ENCODE measurements at places on chromosomes 7 and 10.

DNA sequence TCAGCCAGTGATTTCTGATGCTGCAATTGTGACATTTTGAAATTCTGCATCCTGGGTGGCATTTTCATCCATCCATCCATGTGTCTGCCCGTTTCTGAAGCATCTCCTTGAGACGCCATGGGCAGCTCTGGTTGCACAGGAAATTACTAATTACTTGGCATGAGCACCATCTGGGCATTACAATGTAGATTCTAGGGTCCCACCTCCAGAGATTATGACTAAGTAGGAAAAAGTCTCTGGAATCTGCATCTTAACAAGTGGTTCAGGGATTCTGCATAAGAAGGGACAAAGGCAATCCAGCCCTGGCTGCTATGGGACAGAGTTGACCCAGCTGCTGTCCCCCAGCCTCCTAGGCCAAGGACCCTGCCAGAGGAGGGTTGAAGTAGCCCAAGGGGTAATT is 65.3 kb downstream of the CUZD1 start:
- no peak for DNase-seq

GRCh38 chr7:41114131-41114530 is 588.8 kb downstream of the INHBA start:
- DNase-seq, result no peak

GRCh38 chr10:61992059-61992460 is 90.6 kb downstream of the ARID5B start:
- DNase-seq, result no peak

GRCh38 chr7:40870108-40870507 is 735.3 kb downstream of the SUGCT start:
- no peak for DNase-seq

DNA sequence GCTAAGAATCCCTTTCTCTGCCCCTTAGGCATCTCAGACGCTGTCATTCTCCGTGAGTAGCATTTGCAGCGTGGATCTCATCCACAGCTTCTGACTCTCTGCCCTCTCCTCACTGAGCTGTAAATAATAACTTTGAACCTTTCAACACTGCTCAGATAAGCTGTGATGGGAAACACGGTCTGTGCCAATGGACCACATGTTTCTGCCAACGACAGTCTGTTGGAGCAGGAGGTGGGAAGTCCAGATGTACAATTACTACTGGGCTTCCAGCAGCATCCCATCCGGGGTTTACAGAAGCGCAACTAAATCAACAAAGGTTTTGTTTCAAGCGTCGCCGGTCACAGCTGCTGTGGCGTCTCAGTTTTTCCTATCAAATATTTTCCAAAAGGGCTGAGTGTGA is 1110.6 kb downstream of the TYW1 start:
- no peak for DNase-seq

DNA sequence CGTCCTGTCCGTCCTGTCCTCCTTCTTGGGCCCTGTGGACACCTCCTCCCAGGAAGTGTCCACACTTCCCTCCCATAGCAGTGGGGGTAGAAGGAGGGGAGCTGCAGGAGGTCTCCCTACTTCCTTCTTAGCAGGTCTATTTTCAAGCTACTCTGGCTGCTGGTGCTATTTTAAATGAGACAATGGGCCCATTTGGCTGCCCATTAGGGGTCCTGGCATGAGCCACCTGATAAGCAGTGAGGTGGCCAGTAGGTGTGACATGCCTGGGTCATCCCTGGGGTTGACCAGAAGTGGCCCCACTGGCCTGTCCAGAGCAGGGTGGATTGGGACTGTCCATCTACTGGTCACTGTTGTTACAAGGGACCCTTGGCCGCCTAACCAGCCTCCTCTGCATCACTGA is 75.2 kb downstream of the COL13A1 start:
- no peak for DNase-seq

- DNase-seq, result no peak
Measured at GRCh38 chr7:47833211-47833610, 115.1 kb downstream of the PKD1L1 start.

- no peak for DNase-seq
Measured at GRCh38 chr10:43868952-43869351, 220.3 kb upstream of the ZNF32 start.

- DNase-seq, result no peak
Measured at GRCh38 chr7:36448781-36449379, 59.2 kb downstream of the ANLN start.

DNA sequence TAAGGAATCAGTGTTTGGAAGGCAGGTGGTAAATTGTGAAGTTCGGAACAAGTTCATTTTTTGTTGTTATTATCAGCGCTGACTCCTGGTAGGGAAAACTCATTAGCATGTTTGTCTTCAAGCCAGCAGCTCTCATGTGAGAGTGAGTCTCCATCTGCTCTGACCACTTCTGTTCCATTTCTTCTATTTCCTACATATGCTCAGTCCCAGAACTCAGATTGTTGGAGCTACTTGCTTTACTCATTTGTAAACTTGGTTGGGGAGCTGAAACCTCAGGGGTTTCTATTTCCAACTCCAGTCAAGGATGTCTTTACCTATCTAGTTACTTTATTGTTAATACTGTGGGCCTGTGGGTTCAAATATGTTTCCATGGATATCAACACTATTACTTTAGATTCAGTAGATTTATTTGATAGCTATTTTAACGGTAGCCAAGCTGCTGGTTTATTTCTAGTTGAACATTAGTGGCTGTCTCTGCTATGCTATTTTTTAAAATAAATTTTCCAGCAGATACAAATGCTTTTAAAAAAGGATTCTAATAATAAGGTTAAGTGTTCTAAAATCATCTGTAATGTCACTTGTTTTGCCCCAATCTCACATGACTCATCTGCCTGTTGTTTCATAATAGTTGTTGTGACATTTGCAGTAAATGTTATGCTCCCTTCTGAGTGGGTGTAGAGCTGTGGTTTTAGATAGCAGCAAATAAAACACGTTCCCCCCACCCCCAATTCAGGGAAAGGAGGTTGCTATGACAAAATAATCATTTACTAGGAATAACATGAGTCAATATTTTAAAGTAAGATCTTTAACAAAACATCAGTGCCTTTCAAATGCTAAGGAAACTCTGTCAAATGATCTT is 143.3 kb downstream of the HDAC9 start:
- no peak for DNase-seq

GRCh38 chr10:16965344-16965616 is 148.1 kb upstream of the RSU1 start:
- DNase-seq, result no peak

DNA sequence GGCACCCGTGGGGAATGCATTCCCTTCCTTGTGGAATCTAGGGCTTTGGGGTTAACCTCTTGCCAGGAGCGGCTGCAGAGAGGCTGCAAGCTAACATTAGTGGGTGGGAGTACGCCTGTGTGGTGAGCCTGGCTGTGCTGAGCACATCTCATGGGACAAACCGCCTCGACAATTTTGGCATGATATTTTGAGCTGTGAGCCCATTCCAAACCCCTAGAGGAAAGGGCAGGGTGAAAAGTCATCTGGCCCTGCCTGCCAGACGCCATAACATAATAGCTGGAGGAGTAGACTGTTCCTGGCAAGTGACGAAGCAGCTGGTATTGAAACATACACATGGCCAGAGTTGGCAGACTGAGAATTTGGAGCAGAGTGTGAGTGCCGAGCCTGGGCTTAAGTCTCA is 110.0 kb downstream of the TACC2 start:
- no peak for DNase-seq

GRCh38 chr10:93274419-93274818 is 200.7 kb downstream of the CYP26A1 start:
- DNase-seq, result no peak

DNA sequence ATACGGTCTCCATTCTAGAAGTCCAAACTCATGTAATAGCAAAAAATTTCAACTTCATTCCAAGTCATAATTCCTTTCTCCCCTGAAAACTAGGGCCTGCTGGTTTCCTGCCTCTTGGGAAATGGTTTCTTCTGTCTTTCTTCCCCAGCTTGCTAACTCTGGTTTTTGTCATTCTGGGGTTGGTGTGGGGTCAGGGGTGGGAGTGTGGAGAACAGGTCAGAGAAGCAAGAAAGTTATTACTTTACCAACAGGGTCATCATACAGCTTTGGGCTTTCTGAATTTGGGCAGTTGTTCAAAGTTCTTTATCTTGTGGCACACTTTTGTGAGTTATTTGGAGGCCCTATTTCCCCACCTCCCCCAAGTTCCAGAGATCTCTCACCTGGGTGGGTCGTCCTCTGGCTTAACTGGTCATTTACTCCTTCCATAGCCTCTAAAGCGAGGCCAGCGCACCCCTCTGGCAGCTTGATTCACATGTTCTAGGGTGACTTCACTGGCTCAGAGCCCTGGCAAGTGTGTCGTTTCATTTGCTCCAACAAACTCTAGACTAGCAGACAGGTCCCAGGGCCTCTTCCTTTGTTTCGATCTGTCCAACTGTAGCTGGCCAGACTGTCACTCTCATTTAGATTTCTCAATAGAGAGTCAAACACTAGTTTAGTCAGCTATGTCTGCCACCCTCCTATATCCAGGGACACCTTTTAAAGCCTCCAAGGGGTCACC is 161.2 kb downstream of the JCAD start:
- no peak for DNase-seq

DNA sequence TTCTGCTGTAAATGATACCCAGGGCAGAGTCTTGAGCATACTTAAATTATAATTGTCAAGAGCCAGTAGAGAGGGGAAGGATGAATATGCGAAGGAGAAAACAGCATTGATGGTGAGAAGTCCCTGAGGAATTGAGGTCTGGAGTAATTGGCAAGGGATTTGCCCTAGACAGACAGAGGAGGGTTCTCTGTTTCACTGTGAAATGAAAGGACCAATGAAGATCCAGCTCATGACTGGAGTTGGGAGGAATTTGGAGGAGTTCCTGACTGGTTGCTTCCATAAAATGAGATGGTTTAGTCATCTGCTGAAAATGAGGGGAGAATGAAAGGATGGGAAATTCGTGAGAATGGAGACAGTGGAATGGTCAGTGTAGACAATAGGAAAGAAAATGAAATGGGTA is 6.8 kb downstream of the PRPF18 start:
- no peak for DNase-seq

DNA sequence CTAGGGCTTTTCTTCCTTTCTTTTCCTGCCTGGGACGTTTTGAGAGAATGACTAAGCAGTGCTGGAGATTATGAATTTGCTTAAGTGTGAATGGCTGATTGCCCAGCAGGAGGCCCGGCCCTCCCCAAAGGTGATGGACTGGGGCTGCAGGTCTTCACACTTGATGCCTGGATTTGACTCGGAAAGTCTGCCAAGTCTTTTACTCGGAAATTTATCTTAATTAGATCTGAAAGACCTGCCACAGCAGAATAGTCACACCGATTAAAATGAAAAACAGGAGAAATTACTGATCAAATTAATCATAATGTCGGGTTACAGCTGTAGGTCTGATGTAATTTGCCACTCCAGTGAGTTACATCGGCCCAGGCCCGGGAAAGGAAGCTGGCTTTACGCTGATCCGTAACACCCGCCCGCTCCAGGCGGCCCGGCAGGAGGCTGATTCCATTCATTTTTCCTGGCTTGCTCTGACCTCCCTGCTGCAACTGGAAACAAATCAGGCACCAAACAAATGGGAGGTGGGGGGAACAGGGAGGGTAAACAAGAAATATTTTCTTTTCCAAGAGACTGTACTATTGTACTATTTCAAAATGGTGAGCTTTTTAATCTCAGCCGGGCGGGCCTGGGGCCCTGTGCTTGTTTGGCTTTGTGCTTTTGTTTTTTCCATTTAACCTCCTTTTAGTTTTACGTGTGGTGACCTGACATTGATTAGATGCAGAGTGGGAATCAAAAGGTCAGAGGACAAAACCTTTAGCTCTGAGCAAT is 212.4 kb upstream of the YAE1 start:
- DNase-seq, result peak; percentile 46

DNA sequence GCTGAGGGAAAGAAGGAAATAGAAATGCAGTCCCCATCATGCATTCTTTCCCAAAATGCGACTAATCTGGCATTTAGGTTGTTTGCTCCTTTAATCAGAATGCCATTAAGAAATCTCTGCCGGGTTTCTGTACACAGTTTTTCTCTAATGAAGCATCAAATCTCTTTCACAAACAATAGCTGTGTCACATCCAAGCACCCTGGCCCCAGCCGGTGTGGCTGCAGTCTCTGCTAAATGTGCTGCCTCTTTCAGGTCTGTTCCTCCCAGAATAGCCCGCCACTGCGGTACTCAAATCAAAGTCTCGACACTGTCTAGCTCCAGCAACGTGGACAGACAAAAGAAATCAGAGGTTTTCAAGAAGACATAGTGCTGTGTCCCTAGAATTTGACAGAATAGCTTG is 343.8 kb downstream of the KCNMA1 start:
- no peak for DNase-seq

GRCh38 chr10:130282492-130283218 is 146.5 kb downstream of the GLRX3 start:
- no peak for DNase-seq

DNA sequence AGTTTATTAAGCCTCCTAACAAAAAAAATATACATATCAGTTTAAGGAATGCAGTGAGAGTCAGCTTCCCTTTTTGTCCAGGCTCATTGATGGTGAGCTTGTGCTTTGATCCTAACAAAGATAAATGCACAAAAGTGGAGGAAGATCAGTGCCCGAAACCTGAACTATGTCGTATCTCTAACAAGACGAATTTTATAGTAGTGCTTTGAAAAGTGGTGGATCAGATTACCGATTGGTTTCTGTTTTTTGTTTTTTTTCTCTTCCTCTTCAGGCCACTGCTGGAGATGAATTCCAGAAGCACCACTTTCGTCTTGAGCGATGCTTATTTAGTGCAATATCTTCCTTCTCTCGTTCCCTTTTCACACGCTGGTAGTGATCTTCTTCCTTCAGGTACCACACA is 72.8 kb downstream of the RHOBTB1 start:
- DNase-seq, result no peak

DNA sequence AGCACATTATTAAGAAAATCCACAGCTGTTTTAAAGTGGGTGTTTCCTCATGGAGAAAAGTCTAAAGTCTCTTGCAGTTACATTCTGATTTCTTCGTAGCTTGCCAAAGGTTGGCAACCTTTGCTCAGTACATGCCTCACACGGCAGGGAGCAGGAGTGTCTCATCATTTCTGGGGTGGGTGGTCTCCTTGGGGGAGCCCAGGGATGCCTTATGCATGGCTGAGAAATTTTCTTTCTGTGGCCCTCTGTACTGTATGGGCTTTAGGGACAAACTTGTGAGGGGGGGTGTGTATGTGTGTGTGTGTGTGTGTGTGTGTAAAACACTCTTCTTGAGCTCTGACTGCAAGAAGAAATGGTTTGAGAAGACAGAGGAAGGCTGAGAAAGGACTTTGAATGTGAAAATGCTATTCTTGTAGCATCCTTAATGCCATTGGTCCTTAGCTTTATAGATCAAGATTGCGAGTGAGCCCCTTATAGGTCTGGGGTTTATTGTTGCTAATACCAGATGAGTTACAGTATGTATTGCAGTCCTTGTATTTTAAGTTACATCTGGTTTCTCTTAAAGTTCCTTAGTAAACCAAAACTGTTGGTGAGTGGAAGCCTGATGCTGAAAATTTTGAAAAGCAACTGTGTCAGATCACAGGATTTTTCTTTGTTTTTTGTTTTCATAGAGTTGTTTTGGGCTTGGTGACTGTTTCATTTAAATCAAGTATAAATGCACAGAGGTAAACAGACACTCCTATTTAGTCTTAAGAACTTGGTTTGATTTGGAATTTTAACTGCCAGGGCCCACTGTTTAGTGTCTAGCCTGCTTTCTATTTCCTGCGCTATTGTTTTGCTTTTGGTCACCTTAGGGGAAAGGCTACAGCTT is 242.0 kb downstream of the BICC1 start:
- no peak for DNase-seq
